H9 (cell line): ENCODE measurements at places on chromosomes 2 and 18.

- DNase-seq = no peak
Measured at GRCh38 chr18:24669015-24669414, 208.6 kb downstream of the HRH4 start.

DNA sequence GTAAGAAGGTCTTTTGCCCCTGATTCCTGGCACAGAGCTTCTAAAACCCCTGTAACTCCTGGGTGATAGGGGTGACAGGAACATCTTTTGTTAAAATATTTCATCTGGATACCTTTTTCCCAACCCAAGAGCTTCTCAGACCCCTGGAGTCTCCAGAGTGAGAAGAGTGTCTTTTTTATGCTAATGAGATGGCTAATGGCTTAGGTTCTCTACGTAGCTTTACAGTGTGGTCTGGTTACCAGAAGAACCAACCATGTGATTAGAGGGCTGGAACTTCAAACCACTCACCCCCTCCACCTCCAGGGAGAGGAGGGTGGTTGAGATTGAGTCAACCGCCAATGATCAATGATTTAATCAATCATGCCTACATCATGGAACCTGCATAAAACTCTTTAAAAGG, 16.2 kb upstream of the DCC start:
- DNase-seq = no peak

DNA sequence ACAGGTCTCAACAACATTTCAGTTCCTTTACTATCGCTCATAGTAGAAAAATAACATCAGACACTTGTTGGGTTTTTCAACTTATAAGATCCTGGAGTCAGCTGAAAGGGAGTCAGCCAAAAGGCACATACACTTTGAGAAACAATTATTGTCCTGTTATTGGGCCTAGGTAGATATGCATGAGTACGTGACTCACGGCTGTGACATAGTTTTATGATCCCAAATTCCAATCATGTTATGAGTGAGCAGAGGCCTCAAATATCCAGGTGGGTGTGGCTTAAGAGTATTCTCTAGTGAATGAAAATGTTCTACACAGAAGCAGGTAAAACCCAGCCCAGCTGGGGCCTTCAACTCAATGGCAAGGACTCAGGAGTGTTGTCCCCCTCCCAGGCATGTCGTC, 27.2 kb downstream of the SERPINB8 start:
- no peak for DNase-seq

DNA sequence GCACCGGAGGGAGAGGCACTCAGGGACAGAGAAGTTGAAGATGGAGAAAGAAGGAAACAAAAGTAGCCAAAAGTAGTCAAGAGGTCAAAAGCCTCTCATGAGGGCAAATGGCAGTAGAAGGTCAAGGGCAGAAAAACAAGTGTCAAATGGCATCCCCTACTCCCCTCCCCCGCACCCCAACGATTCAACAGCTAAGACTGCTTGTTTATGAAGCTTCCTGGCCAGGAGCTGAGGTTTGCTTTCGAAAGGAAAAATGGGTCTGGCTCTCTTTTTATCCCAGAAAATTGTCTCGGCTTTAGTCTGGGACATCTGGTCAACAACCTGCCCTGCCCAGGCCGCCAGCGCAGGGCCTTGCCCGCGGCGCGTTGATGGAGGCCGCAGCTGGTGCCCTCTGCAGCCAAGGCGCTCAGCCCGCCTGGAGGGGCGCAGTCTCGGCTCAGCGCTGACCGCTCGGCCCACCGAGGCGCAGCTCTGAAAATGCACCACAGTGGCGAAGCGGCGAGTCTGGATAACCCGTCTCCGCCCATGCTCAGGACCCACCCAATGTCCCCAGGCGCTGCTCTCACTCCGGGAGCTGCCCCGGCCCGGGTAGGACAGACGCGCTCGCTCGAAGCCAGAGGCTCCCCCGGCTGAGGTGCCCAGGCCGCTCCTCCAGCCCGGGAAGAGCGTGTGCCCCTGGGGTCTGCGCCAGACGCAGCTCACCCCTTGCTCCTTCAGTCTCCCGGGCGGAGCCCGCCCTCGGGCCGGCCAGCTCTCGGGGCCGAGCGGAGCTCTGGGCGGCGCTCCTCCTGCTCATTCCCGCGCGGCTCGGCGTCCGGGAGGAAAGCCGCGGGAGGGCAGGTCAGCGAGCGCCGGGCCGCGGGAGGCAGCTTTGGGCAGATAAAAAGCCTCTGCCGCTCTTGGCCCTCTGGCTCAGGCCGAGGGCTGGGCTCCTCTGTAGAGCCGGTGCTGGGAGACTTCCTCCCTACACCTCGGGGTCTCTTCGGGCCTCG, 1.8 kb upstream of the TBR1 start:
- DNase-seq = peak; percentile 67

GRCh38 chr18:52615943-52616342, 275.9 kb downstream of the DCC start:
- DNase-seq = no peak

DNA sequence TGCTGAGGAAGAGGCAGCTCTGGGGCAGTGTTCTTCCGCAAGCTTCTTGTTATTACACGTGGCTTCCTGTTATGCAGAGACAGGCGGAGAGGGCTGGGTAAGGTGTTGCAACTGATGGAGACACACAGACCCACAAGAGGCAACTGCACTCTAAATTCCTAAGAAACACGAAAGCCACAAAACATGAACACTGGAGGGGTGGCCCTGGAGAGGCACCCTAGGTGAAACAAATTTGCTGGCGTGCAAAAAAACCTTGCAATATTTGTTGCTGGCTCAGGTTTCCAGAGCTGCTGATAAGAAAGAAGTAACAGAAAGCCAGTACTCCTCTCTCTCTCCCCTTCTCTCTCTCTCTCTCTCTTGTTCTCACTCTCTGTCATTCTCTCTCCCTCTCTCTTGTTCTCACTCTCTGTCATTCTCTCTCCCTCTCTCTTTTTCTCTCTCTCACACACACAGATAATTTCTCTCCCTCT, 31.8 kb downstream of the ARHGAP25 start:
- no peak for DNase-seq

- no peak for DNase-seq
Measured at GRCh38 chr2:209937893-209938292, 64.5 kb upstream of the RPE start.

DNA sequence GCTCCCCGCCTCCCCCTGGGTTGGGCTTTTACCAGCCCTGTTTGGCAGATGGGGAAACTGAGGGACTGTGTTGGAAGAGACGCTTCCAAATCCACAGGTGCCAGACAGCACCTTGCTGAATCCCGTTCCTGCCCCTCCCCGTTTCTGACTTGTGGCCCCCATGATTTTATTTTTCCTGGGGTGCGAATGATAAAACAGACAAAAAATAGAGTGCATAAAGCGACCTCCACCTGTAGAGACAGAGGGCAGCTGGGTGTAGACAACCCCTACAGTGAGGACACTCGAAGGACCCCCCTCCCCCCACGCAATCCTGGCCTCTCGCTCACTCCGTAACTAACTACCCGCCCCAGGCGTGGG, 2.2 kb upstream of the CTDSP1 start:
- no peak for DNase-seq

GRCh38 chr2:102025583-102026267, 34.0 kb downstream of the IL1R2 start:
- DNase-seq = no peak

DNA sequence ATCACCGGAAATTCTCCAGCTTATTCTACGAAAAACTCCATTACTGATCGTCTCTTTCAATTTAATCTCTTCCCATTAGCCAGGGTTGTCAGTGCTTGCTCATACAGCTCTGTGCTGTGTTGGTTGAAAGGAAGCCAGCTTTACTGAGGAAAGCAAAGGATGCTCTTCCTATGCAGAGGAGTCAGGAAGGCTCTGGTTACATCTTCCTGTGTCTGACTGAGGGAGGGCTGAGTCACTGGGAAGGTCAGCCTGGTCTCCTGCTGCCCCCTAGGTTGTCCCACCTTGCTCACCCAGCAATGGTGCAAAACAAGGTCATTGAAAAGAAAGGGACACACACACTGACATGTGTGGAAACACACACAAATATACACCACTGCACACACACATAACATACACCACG, 975.6 kb downstream of the DCDC2C start:
- no peak for DNase-seq

GRCh38 chr2:26017464-26018183, 16.3 kb upstream of the RAB10 start:
- DNase-seq = no peak

DNA sequence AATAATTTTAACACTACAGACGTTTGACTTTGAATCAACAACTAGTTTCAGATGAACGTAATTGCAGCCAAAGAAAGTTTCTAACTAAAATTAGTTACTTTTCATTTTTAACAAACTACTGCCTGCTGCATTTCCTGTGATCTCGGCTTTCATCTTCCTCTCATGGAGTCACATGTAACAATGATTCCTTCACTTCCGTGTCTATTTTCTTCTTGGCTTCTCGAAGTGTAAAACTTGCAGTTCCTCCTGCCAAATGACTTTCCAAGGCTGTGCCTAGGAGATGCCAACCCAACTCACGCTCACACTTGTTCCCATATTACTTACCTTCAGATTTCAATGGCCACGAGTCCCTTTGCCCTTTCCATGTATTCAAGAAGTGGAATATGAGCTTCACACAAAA, 1406.3 kb upstream of the CELF4 start:
- no peak for DNase-seq

GRCh38 chr2:1770566-1771380, 26.5 kb upstream of the PXDN start:
- no peak for DNase-seq

- DNase-seq = peak; percentile 46
Measured at GRCh38 chr2:85064927-85065577, 68.1 kb upstream of the TCF7L1 start.

- DNase-seq = no peak
Measured at GRCh38 chr2:23354554-23354953, 30.4 kb upstream of the KLHL29 start.

GRCh38 chr18:45109271-45109670, 428.6 kb downstream of the SETBP1 start:
- DNase-seq = no peak

DNA sequence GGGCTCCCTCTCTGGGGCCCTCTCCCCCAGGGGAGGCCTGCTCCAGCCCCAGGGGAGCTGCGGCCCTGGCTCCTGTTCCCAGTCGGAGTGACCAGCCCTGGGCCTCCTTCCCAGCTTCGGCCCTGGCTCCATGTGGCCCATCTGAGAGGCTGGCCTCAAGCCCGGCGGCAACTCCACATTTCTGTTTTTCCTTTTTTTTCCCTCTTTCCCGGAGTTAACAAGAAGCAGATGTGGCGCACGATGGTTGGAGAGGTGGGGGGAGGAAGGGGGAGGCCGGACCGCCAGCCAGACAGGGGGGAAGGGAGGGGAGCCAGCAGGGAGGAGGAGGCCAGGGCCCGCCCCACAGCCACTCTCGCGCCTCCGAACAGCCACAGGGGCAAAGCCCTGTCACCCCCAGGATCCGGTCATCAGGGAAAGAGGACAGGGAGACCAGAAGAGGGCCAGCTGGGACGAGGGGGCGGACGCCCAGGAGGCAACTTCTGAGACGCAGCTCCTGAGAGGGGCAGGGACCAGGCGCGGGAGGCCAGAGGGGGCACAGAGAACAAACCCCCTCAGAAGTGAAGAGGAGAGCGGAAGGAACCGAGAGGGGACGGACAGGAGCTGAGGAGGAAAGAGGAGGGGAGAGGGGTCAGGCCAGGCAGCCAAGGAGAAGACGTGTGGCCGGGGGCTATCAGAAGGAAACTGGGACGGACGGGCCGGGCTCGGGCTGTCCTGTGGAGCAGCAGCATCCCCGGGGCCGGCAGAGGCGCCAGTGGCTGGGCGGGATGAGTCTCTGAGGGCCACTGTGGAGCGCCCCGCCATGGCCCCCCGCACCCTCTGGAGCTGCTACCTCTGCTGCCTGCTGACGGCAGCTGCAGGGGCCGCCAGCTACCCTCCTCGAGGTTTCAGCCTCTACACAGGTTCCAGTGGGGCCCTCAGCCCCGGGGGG, at the start of gene EMILIN1:
Gene EMILIN1 (plus strand): TSS at position 349 of the 928 bp plus-strand sequence. CDS start 451 bp downstream, at position 800.
- DNase-seq = peak; percentile 49

DNA sequence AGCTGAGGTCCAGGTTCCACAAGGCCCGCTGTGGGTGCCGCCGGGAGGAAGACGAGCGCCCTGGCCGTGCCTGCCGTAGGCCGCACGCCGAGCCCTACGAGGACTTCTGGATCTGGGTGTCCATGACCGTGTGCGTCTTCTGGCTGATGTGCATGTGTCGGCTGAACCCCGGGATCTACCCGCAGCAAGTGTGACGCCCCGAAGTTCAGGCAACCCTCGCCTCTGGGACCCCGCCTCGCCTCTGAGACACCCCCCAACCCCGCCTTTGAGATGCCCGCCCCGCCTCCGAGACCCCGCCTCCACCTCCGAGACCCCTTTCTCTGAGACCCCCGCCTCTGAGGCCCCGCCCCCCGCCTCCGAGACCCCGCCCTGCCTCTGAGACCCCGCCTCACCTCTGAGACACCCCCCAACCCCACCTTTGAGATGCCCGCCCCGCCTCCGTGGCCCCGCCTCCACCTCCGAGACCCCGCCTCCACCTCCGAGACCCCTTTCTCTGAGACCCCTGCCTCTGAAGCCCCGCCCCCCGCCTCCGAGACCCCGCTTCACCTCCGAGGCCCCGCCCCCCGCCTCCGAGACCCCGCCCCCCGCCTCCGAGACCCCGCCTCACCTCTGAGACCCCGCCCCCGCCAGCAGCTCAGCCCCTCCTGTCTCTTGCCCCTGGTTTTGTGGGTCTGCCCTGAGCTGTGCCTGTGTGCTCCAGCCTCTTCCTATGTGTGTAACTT, 3.7 kb downstream of the RTP5 start:
- DNase-seq = no peak

- no peak for DNase-seq
Measured at GRCh38 chr2:9467687-9468086, 6.7 kb upstream of the IAH1 start.

- no peak for DNase-seq
Measured at GRCh38 chr2:231290321-231291015, 92.0 kb downstream of the ARMC9 start.

DNA sequence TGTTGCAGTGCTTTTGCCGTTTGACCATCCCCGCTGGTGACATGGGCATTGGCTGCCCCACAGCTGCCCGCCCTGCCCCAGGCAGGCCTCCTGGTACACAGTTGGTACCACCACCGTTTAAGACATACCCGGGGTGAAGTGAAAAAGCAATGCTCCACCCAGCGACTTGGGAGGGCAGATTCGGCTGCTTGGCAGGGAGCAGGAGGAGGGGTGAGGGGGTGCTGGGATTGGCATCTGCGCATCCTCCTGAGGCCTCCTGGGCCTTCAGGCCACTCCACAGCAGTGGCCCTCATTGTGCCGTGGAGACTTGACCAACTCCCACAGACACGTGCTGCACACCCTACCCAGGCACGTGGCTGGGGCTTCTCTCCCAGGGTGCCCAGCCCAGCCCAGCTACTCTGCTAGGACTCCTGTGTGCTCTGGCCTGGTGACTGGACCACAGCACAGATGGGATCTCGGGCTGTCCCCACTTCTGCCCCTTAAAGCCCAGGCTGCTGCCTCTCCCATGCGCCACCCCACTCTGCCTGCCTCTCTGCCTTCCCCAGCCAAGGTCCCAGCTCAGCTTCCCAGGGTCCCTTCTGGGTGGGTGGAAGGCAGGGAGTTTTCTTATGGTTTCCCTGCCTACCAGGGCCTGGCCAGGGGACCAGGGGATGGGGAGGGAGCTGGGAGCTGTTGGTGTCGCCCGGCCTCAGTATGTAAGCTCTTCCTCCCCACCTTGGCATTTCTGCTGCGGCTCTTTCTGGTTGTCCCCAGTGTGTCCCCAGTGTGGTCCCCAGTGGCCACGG, 157.0 kb upstream of the HS6ST1 start:
- DNase-seq = peak; percentile 16
